ENCODE measurements at places on chromosomes 11 and 22.
A peak's percentile ranks its signal among the peaks of the same experiment; 100 is the strongest.

- DNase-seq, result no peak
Observed at GRCh38 chr11:123437236-123437979, 7.3 kb downstream of the GRAMD1B start.

DNA sequence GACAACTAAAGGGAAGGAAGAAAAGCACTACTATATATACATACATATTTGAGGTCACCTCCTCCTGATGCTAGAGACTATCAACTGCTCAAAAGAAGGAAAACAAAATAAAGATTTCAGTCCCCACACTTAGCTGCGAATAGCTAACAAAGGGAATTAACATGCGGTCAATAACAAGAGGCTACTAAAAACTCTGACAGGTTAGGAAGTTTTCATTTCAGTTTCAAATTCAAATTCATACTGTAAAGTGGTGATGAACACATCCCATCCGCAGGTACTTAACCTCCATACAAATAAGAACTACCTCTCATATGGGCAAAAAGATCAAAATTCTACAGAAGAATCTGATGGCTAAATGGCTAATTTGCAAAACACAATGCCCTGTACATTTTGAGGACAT is 2.6 kb downstream of the NAP1L4 start:
- DNase-seq, result no peak

DNA sequence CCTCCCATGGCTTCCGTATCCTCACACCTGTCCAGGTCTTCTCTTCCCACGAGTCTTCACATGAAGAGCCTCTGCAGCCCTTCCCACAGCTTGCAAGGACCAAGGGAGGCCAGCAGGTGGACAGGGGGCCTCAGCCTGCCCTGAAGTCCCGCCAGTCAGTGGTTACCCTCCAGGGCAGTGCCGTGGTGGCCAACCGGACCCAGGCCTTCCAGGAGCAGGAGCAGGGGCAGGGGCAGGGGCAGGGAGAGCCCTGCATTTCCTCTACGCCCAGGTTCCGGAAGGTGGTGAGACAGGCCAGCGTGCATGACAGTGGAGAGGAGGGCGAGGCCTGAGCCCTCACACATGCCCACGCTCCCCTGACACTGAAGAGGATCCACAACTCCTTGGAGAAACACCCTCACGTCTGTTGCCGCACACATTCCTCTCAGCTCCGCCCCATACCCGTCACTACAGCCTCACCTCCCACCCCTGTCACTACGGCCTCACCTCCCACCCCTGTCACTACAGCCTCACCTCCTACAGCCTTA is 8.3 kb downstream of the SSH3 start:
- no peak for DNase-seq

- DNase-seq, result no peak
Observed at GRCh38 chr11:127362754-127363308, 362.3 kb upstream of the KIRREL3 start.

DNA sequence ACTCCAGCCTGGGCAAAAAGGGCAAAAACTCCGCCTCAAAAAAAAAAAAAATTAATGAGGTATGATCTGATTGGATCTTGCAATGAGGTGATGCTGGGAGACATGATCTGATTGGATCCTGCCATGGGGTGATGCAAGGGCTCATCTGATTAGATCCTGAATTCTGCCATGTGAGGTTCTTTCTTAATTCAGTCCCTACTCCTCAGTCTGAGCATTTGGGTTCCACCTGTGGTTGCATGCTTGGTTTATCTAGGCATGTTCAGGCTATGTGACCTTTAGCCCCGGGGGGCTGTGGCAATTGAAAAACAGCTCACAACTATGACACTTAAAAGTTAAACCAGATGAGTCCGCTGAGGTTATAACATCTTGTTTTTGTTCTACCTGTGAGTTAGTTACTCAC is 4.8 kb upstream of the TRIM6 start:
- DNase-seq, result no peak

GRCh38 chr11:1485504-1485885 is 1.1 kb downstream of the MOB2 start:
- no peak for DNase-seq

DNA sequence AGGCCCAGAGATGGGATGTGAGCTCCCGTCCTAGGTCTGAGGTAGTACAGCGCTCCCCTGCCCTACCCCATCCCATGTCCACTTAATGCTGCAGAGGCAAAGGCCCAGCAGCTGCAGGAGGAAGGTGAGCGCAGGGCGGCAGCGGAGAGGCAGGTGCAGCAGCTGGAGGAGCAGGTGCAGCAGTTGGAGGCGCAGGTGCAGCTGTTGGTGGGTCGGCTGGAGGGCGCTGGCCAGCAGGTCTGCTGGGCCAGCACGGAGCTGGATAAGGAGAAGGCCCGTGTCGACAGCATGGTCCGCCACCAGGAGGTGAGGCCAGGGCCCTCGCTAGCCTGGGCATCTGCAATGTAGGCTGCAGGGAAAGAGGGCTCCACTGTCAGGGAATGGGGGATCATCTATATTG is 15.2 kb downstream of the CCDC157 start:
- no peak for DNase-seq

GRCh38 chr11:9643751-9644150 is 20.1 kb upstream of the SWAP70 start:
- no peak for DNase-seq

DNA sequence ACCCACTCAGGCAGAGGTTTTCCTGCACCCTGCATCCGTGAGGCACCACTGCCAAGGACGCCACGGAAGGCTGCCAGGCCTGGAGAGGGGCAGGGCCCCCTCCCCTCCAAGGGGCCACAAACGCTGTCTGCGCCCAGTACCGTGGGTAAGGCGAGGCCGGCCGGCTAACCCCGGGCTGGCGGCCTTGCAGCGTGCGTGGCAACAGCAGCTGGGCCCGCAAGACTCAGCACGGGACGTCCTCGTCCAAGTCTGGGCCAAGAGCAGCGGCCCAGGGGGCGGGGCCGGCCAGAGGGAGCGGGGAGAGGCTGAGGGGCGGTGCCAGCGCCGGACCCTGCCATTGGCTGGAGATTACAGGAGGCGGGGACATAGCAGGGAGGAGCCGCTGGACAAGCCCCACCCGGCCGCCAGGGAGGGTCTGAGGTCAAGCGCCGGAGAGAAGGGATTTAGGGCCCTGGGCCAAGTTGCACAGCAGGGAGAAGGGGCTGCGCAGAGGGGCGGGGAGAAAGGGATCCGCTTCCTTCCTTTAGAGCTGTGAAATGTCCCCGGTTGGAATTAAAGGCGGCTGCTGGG is 16.0 kb downstream of the SLC43A1 start:
- peak; percentile 87 for DNase-seq

GRCh38 chr11:103480421-103480820 is 371.2 kb downstream of the DYNC2H1 start:
- no peak for DNase-seq

DNA sequence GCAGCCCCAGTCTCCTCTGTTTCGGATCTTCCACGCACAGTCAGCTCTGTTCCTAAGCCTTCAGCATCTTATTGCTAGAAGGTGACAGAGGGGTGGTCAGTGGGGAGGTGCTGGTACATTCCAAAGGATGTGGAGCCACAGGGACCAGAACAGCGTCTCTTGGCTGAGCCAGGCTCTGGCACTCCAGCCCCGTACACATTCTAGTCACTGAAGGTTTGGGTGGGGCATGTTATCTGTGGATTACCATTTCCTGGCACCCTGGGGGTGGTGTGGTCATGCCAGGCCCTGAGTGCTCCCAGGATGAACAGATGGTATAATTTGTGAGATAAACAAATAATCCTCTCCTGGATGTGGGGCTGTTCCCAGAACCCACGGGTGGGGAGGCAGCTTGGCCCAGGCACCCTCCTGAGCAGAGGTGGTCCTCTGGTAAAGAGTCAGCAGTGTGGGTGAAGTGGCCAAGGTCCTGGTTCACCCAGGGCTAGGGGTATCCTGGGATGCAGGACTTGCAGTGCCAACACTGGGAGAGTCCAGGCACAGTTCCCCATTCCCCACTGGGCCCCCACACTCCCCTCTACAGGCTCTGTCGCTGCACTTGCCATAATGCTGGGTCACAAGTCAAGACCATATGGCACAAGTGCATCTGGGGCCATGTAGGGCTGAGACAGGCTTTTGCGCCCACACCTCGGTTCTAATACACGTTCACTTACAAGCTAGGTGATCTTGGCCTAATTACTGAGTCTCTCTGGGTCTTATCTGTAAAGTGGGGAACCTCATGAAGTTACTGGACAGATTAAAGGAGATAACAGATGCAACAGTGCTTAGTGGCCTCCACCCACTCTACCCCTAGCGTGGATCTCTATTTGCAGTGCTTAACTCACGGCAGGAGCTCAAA is 33.0 kb downstream of the DKK3 start:
- DNase-seq, result no peak

DNA sequence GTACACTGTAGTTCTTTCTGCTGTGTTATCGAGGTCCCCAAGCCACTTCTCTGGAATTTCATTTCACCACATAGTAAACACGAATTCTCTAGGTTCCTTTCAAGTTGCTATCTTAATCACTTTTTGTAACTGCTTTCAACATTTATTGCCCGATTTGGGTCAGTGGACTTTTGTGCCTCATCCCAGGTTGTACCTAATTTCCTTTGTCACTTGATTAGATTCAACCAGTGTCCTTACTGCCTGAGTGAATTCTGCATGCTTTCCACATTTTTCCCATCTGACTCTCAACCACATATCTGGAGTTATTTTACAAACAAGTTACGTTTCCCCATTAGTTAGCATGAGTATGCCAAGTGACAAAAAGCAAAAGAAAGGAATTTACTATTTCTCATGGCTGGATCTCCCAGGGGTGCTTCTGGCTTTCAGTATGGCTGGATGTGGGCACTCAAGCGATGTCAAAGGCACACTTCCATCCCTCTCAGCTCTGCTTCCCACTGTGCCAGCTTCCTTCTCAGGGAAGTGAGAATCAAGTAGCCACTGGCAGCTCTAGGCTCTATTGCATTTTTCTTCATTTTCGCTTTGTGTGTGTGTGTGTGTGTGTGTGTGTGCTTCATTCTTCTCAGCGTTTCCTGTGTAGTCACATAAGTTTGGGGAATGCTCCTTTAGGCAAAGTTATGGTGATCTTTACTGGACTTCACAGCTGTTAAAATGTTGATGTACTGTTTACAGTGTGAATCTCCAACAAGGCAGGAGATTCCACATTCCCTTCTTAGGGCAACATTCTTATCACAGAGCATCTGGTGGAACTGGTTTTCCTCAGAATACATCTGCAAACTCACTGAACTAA is 128.9 kb downstream of the DBX1 start:
- peak; percentile 97 for DNase-seq

DNA sequence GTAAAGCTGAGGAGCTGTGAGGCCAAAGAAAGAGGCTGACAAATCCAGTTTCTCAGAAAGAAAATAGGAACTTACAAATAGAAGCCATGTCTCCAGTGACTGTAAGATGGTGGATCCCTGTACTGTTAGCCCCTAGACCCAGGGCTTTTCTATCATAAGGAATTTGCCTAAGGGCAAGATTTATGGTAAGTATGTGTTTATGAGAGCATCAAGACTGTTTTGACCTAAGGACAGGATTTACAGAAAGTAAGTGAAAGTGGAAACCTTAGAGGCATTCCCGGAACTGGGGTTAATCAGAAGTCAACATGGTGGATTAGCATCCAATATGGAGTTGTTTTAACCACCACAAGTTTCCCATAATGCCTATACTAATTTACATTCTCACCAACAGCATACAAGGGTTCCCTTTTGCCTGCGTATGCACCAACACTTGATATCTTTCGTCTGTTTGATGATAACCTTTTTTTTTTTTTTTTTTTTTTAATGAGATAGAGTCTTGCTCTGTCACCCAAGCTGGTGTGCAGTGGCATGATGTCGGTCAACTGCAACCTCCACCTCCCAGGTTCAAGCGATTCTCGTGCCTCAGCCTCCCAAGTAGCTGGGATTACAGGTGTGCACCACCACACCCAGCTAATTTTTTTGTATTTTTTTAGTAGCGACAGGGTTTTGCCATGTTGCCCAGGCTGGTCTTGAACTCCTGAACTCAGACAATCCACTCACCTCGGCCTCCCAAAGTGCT is 40.2 kb downstream of the BIRC2 start:
- no peak for DNase-seq

DNA sequence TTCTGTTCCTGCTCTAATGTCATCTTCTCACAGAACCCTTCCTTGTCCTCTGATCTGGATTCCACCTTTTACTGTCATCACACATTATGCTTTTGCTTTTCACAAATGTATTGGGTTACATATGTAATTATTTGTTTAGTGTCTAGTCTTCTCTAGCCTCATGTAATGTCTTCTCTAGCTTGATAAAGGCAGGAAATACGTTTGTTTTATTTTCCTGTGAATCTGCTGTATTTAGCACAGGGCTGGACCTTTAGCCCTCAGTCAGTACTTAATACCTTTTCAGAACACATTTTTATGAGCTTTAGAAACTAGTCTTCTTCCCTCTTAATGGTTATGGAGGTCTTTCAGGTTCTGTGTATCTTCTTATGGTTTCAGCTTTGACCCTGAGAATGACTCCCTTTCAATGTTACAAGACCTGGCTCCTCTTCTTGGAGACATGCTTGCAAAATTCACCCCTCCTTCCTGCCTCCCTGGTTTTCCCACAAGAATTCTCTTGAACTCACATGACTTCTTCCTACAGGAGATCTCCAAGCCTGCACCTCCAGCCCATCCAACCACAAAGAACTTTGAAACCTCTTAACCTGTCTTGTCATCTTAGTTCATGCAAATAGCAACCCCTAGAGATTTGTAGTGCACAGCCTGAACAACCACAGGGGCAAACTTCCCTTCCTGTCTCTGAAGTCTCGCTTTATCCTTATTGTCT is 132.7 kb upstream of the DDI1 start:
- no peak for DNase-seq

DNA sequence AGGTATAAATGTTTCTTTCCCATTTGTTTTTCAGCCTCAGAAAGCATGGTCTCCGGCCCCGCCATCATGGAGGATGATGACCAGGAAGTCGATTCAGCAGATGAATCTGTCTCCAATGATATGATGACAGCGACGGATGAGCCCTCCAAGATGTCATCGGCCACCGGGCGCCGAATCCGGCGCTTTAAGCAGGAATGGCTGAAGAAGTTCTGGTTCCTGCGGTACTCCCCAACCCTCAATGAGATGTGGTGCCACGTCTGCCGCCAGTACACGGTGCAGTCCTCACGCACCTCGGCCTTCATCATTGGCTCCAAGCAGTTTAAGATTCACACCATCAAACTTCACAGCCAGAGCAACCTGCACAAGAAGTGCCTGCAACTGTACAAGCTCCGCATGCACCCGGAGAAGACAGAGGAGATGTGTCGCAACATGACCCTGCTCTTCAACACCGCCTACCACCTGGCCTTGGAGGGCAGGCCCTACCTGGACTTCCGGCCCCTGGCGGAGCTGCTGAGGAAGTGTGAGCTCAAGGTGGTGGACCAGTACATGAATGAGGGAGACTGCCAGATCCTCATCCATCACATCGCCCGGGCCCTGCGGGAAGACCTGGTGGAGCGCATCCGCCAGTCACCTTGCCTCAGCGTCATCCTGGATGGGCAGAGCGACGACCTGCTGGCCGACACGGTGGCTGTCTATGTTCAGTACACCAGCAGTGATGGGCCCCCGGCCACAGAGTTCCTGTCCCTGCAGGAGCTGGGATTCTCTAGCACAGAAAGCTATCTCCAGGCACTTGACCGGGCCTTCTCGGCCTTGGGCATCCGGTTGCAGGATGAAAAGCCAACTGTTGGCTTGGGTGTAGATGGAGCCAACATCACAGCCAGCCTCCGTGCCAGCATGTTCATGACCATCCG is 59.9 kb downstream of the SYT13 start:
- DNase-seq, result no peak
